Stimulated activated CD4-positive, alpha-beta T cell treated with anti-CD3 and anti-CD28 coated beads, Interleukin-1b, Interleukin-23, amount 100 ng/mL, for 1 hour (primary cell): ENCODE measurements at places on chromosomes 7 and 10.

DNA sequence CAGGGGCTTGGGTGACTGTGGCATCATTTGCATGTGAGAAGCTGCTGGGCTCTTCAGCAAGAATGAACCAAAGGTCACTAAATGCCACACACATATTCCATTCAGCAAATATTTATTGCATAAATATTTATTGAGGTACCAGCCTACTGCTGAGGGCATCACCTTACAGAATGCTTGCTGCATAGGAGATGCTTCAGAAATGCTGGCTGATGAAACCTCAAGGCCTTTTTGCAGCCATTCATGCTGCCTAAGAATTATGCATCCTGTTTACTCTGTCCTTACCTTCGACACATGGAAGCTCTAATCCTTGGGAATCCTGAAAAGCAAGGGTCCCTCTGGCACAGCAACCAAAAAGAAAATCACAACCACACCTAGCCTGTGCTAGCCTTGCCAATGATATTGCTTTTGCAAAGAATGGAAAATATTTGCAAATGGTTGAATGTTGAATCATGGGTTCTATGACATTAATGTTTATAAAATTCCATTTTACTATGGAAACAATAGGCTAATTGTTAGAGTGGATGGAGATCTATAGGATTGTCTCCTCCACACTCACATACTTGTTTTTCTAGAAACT, 79.6 kb downstream of the PCGF5 start:
- no peak for DNase-seq

DNA sequence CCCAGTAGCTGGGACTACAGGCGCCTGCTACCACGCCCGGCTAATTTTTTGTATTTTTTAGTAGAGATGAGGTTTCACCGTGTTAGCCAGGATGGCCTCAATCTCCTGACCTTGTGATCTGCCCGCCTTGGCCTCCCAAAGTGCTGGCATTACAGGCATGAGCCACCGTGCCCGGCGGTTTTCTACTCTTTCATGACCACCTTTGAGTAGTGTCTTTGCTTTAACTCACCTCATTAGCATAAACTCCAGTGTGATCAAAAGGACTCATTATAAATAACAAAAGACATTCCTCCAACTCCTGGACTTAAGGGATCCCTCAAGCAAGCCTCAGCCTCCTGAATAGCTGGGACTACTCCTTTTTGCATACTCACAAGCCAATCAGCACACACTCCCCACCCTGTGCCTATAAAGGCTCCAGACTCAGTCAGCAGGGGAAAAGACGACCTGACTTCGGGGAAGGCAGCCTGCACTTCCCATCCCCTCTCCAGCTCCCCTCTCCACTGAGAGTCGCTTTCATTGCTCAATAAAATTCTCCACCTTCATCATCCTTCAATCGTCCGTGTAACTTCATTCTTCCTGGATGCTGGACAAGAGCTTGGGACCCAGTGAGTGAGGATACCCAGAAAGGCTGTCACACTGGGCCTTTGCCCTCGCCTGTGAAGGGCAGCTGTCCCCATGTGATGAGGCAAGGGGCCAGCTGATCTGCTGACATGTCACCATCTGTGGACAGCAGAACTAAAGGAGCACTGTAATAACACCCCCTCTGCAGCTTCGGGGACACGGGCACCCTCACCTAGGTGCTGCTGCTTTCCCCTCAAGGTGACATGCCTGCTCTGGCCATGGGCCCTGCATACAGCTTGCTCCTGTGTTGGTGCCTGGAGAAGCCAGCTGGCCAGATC, 35.0 kb upstream of the EIF4H start:
- no peak for DNase-seq

- DNase-seq: no peak
Observed at GRCh38 chr7:2956076-2956475, 87.6 kb downstream of the CARD11 start.

DNA sequence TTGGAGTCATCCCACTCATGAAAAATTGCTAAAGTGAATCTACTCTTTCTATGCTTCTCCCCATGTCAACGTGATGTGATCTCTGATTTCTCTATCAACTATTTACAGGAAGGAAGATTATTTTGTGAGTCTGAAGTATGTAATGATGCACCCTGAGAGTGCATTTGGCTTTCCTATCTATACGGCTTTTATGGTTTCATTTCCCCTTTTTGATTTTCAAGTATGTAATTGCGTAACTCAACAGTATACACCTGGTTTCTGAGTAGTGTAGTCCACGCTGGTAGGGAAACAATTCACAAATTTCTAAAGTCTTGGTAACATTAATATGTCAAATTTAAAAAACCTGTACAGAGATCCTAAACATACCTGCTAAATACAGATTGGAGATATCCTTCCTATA, 194.7 kb upstream of the SEMA3A start:
- DNase-seq: no peak

- no peak for DNase-seq
Observed at GRCh38 chr10:69049566-69049961, 38.3 kb upstream of the SRGN start.

- DNase-seq: no peak
Observed at GRCh38 chr7:117997862-117998825, 124.9 kb upstream of the CTTNBP2 start.

GRCh38 chr7:131106681-131107336, 220.9 kb upstream of the MKLN1 start:
- no peak for DNase-seq

DNA sequence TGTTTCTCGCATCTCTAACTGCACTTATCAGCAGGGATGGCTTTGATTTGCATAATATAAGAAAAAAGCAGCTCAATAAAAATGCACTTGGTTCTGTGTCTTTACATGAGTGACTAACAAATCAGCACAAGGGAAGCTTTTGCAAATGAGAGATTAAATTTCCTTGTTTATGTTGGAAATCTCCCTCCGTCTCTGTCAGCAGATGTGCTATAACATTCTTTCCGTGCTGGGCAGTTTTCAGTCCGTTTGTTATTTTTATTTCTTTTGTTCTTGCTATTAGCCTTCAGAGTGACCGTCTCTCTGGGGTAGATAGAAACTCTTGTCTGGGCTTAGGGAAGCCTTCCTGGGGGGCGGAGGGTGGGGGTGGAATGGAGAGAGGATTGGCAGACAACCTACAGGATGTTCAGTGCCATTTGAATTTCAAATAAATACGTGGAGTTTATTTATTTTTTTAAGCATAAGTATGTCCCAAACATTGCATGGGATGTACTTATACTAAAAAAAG, 96.0 kb downstream of the GATA3 start:
- no peak for DNase-seq

- DNase-seq: no peak
Observed at GRCh38 chr10:127151541-127151940, 44.9 kb downstream of the INSYN2A start.

DNA sequence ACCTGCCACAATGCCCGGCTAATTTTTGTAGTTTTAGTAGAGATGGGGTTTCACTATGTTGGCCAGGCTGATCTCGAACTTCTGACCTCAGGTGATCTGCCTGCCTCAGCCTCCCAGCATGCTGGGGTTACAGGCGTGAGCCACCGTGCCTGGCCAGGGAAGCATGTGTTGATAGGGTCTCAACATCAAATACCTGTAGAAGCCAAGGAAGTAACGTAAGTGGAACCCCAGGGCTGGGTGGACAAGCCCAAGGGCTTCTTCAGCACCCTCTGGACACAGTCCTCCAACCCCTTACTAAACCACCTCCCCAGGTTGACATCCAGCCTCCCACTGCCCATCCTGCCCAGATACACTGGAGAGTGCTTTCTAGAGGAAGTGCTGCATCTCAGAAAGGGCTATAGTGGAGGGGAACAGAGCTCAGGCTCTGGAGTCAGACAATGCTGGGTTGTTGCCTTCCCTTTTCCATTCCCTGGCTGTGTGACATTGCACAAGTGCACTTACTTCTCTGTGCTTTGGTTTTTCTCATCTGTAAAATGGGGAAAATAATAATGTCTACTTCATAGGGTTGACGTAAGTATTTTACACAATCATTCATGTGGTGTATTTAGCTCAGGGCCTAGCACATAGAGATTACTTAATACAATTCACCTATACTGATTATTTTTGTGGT, 73.9 kb upstream of the KAT6B start:
- no peak for DNase-seq

GRCh38 chr10:36164556-36165504, 522.7 kb upstream of the FZD8 start:
- no peak for DNase-seq

DNA sequence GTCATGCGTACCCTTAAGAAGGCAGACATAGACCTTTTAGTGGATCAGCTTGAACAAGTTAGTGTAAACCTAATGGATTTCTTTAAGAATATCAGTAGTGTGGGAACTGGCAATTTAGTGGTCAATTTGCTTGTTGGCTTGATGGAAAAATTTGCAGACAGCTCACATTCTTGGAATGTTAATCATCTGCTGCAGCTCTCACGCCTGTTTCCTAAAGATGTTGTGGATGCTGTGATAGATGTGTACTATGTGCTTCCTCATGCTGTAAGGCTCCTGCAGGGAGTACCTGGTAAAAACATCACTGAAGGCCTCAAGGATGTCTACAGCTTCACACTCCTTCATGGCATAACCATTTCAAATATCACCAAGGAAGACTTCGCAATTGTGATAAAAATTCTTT, 103.4 kb downstream of the ABCA13 start:
- no peak for DNase-seq

DNA sequence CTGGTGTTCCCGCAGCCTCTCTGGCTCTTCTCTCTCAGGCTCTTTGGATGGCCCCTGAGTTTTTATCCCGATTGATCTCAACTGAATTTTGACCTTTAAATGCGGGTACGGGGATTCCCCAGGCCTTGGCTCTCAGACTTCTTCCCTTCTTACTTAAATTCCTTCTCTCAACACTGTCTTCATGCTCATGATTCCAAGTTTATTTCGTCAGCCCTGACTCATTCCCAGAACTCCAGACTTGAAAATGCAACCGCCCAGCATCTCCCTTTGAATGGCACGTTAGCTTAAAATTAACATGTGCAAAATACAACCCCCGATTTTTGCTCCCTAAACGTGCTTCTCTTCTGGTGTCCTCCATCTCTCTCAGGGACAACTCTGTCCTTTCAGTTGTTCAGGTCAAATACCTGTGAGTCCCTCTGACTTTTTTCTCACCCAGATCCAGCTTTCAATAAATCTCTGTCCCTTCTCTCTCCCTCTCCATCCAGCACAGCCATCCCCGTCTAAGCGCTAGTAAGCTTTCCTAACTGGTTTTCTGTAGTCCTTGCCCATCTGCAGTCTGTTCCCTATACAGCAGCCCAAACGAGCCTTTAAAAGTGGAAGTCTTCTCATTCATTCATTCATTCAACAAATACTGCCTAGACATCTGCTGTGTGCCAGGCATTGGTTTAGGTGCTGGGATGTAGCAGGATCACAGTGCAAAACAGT, 7.1 kb downstream of the HECW1 start:
- no peak for DNase-seq

DNA sequence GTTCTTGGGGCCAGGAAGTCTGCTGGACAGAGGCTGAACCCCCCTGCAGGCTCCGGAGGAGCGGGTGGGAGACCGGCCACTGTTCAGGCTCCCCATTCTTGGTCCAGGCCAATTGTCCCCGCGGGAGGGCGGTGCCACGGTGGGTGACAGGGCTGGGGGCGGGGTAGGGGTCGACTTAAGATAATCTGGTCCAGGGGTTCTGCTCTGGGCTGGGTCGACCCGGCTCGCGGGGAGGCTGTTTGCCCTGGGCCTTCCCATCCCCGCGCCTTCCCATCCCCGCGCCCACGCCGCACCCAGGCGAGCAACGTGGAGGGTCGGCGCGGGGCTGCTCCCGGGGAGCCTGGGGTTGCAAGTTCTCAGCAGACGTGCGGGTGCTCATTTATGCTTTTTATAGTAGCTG, 7.3 kb upstream of the GLRX3 start:
- DNase-seq: no peak

GRCh38 chr10:120145107-120145506, 252.6 kb downstream of the SEC23IP start:
- no peak for DNase-seq

- DNase-seq: no peak
Observed at GRCh38 chr7:34184466-34184865, 279.1 kb downstream of the BMPER start.

- DNase-seq: no peak
Observed at GRCh38 chr10:121099592-121099991, 248.4 kb downstream of the WDR11 start.

DNA sequence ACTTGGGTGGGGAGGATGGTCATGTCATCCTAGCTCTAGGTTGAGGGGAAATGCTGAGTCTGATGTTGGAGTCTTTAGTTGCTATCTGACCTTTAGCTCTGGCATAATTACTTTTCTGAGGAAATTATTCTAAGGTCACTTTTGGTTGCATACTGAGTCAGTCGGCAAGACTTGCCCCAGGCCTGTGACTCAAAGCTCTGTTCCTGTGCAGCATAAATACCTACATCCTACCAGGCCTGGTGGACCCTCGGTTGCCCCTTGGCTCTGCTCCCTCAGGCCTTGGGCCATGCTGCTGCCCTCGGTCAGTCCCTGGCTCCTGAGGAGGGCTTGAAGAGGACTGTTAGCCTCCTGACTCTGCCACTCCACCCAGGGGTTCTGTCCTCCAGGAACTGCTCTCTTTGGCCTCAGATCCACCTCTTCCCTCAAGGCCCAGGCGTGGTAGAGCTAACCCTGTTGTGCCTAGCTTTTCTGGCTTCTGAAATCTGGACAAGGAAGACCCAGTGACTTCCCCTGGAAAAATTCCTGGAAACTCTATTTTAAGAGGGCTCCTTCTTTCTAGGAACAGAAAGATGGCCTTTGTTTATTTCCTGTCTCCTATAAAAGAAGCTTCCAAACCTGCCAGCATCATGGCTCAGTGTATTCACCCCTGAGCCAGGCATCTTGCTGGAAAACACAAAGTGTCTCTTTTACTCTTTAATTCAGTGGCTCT, 71.2 kb downstream of the TMEM178B start:
- DNase-seq: no peak
